Endothelial cell of umbilical vein (primary cell): ENCODE measurements at places on chromosomes 5 and 9. TPM values are rescaled to one million over a fixed set of nuclear protein-coding genes. Genes with fewer than 3 reads are reported as not detected.

The SPATA9 gene
- total RNA-seq, result not detected in 2 replicates

The EXOC3 gene
- 52.9 and 55.4 TPM in 2 replicates for total RNA-seq

The MSX2 gene
- not detected in 2 replicates for total RNA-seq

The SPATA31A7 gene
- total RNA-seq, result not detected in 2 replicates

The LECT2 gene
- not detected in 2 replicates for total RNA-seq

The CLTB gene
- 73.2 and 108 TPM in 2 replicates for total RNA-seq

The ARHGEF39 gene
- 4.6 and 6.5 TPM in 2 replicates for total RNA-seq

The OSMR gene
- total RNA-seq, result 12.8 and 19.7 TPM in 2 replicates

The IL5 gene
- not detected in 2 replicates for total RNA-seq

The OR2V2 gene
- total RNA-seq, result not detected in 2 replicates

The ANKRD31 gene
- not detected in 2 replicates for total RNA-seq

The GHR gene
- total RNA-seq, result 0.27 and 0.39 TPM in 2 replicates

The PCDHA4 gene
- total RNA-seq, result 0.04 and 0.14 TPM in 2 replicates

The SLC25A2 gene
- 0.39 and 0.46 TPM in 2 replicates for total RNA-seq

The TUSC1 gene
- 12.1 TPM in 2 replicates for total RNA-seq

The DIPK1B gene
- 242 and 253 TPM in 2 replicates for total RNA-seq

The BSPRY gene
- not detected in 2 replicates for total RNA-seq

The SHISAL2B gene
- total RNA-seq, result not detected in 2 replicates

The TPRN gene
- 12.1 and 12.4 TPM in 2 replicates for total RNA-seq

The C9orf153 gene
- total RNA-seq, result 0.66 TPM in 1 of 2 replicates, not detected in the other

The ARAP3 gene
- total RNA-seq, result 136 and 142 TPM in 2 replicates

The CDHR2 gene
- not detected in 2 replicates for total RNA-seq

The IL7R gene
- total RNA-seq, result 1.2 TPM in 2 replicates

The OGN gene
- not detected in 2 replicates for total RNA-seq

The GRM6 gene
- total RNA-seq, result not detected in 2 replicates

The GOLM1 gene
- 94.9 and 108 TPM in 2 replicates for total RNA-seq

The PDGFRB gene
- total RNA-seq, result 1.0 and 1.7 TPM in 2 replicates

The OR13C4 gene
- total RNA-seq, result not detected in 2 replicates

The FAM114A2 gene
- total RNA-seq, result 26.6 and 31.3 TPM in 2 replicates

The SLC25A51 gene
- total RNA-seq, result 36.2 and 38.3 TPM in 2 replicates

The ANKRD34B gene
- not detected in 2 replicates for total RNA-seq

The KCNV2 gene
- not detected in 2 replicates for total RNA-seq

The SLC31A2 gene
- 3.7 and 4.0 TPM in 2 replicates for total RNA-seq

The FAM174A gene
- total RNA-seq, result 11.8 and 14.7 TPM in 2 replicates

The PCDHB13 gene
- 0.65 and 0.77 TPM in 2 replicates for total RNA-seq

The PCDHGC5 gene
- total RNA-seq, result 0.60 and 1.2 TPM in 2 replicates

The CDH9 gene
- total RNA-seq, result not detected in 2 replicates

The PLPPR1 gene
- total RNA-seq, result 0.18 TPM in 1 of 2 replicates, not detected in the other

The GOLPH3 gene
- total RNA-seq, result 67.2 and 70.2 TPM in 2 replicates

The SSBP2 gene
- 7.9 and 9.6 TPM in 2 replicates for total RNA-seq
